Activated CD8-positive, alpha-beta memory T cell treated with anti-CD3 and anti-CD28 coated beads, Interleukin-2, amount 50 U/mL, for 4 hours (primary cell): ENCODE measurements at places on chromosomes 12 and 14.

GRCh38 chr12:91778938-91779400 is 366.7 kb downstream of the BTG1 start:
- DNase-seq: peak; percentile 46

DNA sequence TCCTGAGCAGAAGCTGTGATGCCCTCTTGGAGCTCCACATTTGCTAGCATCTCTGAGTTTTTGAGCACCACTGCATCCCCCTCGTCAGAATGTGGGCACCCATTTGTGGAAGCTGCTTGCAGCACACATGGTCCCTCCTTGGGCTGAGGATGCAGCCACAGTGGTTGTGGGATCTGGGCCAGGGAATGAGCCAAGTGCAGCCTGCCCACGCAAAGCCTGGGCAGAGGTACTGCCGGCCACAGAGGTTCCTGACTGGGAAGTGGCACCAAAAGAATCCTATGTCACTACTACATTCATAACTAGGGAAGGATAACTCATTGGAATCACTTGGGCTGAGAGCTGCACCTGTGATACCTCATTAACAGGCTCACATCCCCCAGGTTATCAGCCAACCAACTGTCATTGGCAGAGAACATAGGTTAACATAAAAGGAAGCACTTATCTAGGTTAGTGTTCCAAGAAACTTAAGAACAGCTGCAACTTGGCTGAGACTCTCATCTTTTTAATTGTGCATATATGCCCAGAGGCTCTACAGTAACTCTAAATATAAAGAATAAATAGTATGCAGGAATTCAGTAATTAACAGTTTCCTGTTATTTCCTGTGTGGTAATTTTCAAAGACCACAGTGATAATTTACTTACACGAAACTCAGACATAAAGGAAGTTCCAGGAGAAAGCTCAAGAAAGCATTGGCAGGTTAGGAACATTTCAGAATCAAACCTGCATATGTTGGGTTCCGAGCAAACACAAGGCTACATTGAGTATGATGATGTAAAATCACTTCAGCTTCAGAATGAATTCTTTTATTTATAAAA is 145.3 kb downstream of the BCAT1 start:
- no peak for DNase-seq

DNA sequence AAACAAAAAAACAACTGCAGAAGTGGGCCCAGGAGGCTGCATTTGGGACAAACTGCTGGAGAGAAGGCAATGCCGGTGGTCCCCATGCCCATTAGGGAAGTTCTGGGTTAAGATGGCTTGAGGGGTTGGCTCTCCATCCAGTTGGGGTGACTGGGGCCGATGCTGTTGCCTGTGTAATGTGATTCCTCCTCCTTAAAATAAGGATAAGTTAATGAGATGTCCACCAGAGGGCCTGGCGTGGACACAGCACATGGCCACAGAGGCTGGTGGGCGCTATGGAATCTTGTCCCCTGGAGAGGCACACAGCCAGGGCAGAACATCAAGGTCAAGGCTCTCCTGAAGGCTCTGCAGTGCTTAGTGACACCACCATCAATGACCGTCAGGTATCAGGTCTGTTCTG is 1.0 kb upstream of the TESC start:
- no peak for DNase-seq

GRCh38 chr14:34203251-34203722 is 252.4 kb upstream of the EGLN3 start:
- no peak for DNase-seq

DNA sequence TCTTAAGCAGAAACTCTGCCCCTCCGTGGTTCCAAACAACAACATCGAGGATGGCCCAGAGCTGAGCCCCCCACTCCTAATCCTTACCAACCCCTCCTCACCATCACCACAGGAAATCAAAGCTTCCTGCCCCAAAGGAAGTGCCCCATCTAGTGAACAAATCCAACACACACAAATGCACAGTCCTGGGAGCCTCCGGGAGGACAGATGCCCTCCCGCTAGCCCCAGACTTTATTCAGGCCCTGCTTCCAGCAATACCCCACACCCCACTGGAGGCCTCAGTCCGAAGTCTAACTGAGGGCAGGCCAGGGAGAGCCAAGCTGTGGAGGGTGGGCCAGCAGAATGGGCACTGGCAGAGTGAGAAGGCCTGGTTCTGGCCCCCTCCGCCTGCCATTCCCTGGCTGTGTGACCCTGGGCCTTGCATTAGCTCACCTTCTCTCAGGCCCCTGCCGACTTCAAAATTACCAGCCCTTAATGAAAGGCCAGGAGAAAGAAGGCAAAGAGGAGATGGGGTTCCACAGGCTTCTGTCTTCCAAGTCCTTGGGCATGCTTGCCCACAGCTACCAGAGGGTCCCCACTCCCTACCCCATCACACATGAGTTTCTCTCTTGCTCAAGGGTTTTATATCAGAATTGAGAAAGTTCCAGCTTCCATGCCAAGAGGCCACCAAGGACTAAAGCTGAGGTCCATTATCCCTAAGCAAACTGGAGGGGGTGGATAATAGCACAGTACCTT is 2.3 kb downstream of the HDAC7 start:
- DNase-seq: no peak

DNA sequence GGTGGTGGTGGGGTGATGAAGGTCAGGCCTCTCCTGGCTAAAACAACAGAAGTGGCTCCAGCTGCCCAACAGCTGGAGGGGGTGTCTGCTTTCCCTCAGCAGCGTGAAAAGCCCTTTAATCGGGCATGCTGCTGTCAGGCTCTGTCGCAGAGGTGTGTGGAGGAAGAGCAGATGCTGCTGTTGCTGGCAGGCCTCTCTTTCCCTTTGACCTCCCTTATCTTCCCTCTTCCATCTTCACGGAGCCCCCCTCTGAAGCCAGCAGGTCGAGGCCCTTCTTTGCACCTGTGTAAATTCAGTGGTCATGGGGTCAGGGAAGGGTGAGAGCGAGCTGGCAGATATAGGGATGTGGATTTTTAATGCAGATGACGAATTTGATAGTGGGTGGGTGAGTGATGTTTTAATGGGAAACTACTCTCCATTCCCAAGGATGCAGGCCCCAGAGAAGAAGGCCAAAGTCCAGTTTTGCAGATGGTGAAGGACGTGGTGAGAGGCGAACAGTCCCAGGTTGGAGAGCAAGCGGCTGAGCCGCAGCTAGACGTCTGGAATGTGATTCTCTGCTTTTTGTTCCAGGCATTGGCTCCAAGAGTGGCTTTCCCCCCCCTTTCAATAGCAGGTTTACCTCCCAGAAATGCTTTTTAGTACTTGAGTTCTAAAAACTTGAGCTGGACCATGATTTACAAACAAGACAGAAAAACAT is 64.0 kb downstream of the SMOC1 start:
- DNase-seq: no peak

GRCh38 chr12:31768046-31768445 is 39.2 kb upstream of the AMN1 start:
- no peak for DNase-seq

DNA sequence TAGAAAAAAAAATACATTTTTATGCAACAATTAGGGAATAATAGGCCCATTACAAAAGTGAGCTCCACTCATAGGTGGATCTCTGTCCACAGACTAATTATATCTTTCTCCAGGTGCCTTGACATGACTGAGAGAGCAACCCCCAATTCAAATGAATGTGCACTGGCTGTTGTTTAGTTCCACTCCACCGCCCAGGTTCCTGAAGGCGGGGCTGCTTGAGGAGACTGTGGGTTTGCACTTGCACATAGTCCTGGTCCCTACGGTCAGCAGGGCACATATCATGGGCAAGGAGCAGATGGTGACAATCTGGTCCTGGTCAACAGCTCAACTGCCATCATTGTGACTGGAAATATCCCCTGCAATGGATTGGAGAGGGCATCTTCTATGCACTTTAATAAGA is 195.6 kb upstream of the PWP1 start:
- DNase-seq: no peak

GRCh38 chr12:121653999-121654398 is 15.5 kb downstream of the MORN3 start:
- DNase-seq: no peak

DNA sequence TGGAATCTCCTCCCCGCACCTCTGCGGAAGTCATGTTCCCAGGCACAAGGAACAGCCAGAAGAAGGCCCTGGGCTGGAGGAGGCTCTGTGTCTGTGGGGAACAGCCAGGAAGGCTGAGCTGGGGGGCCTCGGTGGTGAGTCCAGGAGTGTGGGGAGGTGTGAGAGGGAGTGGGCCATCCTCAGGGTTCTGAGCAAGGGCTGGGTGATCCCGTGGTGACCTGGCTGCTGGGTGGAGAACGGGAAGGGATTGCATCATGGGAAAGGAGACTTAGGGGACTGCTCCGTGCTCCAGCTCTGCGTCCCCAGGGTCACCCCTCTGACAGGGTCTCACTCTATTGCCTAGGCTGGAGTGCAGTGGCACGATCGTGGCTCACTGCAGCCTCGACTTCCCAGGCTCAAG is 13.8 kb downstream of the AACS start:
- no peak for DNase-seq

DNA sequence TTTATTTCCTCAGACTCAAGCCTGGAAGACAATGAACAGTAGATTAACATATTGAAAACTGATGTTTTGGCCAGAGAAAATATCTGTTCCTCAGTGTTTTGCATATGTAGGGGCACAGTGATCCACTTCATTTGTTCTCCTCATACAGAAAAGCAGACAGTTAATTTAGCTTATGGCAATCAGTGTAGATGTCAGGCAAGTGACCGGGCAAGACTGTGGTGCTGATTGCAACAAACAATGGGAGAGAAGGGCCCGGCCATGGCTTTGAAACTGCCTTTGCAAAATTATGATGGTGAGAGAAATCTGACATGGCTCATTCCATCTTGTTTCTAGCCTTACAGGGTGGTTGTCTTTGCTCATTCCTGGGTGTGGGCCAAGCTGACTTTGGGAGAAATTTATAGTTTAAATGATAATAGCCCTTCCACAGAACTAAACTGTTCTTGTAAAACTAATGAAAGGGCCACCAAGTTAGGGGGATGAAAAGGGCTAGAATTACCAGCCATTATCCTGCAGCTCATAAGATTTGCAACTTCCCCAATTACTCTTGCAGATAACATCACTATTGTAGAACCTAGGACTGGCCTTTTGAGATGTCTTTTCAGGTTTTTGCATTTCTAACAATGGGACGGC is 220.3 kb downstream of the KTN1 start:
- no peak for DNase-seq

GRCh38 chr12:10612110-10612509 is 1.3 kb downstream of the MAGOHB start:
- DNase-seq: no peak

GRCh38 chr14:88902850-88903249 is 78.4 kb downstream of the TTC8 start:
- DNase-seq: no peak

DNA sequence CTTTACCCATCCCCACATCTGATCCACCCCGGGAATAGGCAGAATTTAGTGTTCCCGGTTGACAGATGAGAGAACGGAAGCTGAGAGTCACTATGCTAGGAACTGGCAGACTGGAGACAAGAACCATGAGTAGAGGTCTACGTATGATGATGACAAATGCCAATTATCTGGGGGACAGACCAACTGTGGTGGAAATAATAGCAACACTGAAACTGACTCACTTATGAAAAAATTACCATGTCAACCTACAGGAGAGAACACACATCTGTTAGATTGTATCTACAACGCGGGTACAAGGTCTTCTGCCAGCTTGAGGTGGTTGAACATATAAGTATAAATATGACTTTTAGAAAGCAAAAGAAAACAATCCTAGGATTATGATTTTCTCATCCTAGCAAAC is 15.4 kb upstream of the SELPLG start:
- DNase-seq: no peak

DNA sequence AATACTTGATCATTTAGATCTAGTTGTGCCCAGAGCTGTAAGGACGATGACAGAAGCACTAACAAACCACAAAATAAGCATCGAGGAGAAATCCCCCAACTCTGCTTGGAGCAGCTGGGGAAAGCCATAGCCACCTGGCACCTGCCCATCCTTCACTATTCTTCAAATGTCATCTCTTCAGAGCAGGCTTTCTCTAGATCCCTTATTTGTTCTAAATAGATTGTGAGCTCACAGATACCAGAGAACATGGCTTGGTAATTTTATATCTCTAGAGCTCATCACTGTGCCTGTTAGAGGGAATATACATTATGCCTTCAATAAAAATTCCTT is 50.9 kb downstream of the GRIP1 start:
- no peak for DNase-seq

- no peak for DNase-seq
Observed at GRCh38 chr12:71183018-71183417, 25.2 kb upstream of the TSPAN8 start.

DNA sequence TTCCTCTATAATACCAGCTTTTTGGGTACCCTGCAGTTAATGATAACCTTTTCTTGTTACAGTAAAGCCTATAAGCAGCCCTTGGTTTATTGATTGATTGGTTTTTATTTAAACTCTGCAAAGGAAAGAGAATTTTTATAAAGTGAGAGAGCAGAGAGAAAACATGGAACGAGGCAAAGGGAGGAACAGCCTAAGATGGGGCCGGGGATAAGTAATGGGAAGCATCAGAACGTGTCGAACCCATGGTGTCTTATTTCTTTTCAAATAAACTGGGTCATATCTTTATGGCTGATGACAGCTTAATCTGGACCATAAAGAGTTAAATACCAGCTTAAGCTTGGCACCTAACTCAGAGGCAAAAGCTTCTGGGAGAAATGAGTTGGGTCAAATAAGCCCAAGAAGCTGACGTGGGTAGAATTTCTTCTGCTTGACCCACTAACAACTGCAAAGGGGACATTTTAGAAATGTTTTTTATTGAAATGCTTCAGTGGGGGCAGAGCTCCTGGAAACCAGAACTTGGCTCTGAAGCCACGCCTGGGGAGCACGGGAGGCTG is 12.0 kb upstream of the C14orf93 start:
- no peak for DNase-seq

GRCh38 chr12:132620113-132620898 is 1.7 kb downstream of the P2RX2 start:
- DNase-seq: no peak

GRCh38 chr12:48907245-48907644 is 18.0 kb downstream of the FKBP11 start:
- no peak for DNase-seq

GRCh38 chr14:101628471-101628966 is 67.2 kb downstream of the DIO3 start:
- peak; percentile 75 for DNase-seq

GRCh38 chr12:52003016-52003550 is 3.7 kb upstream of the TAMALIN start:
- DNase-seq: no peak

GRCh38 chr12:14913381-14913781 is 25.0 kb downstream of the ERP27 start:
- no peak for DNase-seq

DNA sequence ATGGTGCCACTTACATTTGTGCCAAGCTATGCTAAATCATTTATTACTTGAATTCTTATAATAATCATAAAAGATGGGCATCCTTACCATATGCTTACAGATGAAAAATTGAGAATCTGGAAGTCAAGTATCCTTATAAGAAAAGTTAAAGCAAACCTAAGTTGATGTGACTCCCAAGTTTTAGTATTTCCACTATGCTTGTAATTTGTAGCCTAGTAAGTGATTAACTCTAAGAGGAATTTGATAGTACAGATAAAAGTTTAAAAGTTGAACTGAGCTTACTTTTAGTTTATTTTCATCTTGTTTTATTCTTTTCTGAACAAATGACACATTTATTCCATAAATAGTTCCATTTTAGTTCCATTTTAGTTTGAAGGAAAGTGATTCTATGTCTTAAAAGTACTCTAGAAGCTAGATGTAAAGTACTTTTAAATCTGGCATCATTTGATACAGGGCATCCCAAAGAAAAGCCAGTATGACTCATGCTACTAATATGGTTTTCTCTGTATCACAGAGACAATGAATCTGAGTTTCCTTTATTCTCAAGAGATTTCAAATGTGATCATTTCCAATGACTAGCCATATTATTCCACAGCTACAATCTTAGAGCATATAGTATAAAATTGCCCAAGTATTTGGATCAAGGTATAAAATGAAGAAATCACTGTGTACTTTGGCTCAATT is 596.0 kb downstream of the SLC16A7 start:
- no peak for DNase-seq
